Stimulated activated CD8-positive, alpha-beta memory T cell treated with anti-CD3 and anti-CD28 coated beads, Interleukin-2, amount 100 ng/mL, for 1 hour (primary cell): ENCODE measurements at places on chromosomes 7 and 10.

DNA sequence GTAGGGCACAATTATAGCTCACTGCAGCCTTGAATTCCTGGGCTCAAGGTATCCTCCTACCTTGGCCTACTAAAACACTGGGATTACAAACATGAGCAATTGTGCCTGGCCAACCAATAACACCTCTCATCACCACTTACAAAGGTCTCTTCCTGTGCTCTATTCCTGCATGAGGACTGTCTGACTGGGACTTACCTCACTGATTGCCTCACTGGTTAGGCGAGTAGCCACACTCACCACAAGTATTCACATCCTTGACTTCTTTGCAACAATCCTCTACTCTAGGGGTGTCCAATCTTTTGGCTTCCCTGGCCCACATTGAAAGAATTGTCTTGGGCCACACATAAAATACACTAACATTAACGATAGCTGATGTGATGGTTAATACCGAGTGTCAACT lies 22.6 kb upstream of the PDIA4 start:
- no peak for DNase-seq

- no peak for DNase-seq
Measured at GRCh38 chr10:120403109-120403508, 53.9 kb upstream of the PLPP4 start.

DNA sequence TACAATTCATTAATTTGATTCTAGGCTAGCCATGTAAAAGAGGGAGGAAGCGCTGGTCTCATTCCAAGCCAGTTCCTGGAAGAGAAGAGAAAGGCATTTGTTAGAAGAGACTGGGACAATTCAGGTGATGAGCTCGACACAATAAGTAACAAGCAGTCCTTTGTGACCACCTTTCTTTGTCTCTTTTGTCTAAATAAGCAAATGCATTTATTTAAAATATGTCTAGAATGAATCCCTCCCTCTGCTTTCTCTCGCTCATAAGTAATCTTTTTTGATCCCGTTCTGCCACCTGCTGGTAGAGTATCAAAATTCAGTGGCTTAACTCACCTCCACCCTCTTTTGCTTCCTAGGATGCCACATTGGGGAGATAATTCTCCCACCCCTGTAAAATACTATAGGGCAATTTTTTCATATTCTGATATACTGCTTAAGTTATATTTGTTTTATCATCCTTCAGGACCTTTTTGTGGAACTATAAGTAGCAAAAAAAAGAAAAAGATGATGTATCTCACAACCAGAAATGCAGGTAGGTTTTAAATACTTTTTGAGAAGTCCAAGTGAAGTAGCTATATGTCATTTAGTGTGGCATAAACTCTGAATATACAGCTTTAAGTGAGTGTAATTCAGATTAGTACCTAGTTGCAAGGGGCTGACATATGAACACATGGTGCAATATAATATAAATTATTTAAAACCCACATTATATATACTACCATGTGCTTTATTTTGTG lies 91.5 kb downstream of the GSDME start:
- DNase-seq = no peak

DNA sequence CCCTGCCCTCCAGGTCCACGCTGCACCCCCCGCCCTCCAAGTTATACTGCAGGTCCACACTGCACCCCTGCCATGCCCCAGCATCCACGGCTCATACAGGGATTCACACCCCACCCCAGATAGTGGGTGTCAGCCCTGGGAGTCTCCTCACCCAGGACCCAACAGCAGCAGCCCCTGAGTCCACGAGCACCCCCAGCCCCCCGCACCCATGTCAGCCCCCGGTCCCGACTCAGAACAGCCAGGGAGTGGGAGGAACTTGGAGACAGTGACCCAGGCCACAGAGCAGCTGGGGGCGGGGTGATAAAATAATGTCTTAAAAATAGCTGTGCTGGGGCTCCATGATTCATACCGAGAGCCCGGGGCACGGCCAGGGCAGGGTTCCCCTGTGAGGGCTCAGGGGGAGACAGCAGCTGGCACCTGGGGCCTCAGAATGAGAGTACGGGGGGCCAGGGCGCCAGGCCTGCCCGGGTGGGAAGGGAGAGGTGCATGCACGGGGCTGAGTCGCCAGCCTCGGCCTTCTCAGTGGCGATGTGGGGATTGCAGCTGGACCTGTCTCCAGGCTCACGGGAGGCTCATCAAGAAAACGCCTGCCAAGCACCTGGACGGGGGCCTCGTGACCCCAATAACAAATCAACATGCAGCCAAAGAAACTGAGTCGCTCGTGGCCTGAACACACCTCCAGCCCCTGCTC lies 29.8 kb downstream of the ADAP1 start:
- no peak for DNase-seq

DNA sequence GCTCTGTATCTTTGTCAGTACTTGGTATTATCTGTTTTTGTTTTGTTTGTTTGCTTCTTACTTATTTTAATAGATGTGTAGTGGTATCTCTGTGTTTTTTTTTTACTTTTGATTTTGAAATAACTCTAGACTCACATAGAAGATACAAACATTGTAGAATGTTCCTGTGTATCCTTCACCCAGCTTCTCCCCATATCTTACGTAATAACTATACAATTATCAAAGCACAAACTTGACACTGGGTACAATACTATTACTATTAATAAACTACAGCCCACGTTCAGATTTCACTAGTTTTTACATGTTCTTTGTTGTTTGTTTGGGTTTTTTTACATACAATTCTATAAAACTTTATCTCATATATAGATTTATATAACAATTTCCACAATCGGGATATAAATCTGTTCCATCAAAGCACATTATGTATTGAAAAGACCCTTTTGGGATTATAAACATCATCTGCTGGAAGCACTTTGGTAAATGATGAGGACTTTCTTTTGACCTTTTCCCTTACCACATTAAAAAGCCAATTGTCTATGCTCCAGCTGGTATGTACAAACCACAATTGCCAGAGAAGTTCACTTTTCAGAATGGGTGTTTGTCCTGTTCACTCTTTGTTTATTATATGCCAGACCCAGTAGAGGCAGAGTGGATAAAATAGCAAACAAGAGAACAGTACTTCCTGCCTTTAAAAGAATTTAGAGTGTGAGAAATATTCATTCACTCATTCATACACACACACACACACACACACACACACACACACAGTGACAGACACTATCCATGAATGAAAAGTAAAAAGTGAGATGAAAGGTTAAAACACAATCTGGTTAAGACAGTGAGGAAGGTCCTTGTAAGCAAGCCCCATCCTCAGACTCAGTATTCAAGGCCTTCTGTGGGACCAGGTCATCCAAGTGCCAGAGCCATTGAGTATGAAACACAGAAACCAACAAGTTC lies 113.0 kb downstream of the SGMS1 start:
- no peak for DNase-seq

DNA sequence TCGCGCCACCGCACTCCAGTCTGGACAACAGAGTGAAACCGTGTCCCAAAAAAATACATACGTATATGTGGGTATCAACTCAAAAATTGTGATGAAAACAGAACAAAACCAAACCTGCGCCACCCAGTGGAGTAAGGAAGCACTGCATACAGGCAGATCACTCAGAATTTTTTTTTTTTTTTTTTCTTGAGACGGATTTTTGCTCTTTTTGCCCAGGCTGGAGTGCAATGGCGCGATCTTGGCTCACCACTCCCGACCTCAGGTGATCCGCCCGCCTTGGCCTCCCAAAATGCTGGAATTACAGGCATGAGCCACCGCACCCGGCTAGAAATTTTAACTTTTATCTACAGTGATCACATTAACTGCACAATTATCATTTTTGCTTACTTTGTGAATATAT lies 9.1 kb upstream of the TMEM236 start:
- DNase-seq = peak; percentile 43

DNA sequence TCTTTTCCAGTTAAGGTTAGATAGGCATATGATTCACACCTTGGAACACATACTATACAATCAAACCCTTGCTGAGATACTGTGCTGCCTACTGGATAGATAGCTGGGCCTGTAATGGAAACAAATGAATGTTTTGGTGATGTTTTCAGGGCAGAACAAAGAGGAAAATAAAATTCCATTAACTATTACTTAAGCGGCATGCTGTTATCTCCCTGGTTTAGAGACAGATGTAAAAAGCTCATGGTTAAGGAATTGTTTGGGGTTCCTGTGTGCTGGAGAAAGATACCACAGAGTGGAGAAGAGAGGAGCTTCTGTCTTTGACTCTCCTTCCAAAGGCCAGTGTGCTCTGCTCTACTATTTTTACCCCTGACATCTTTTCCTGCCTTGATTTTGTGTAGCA lies 341.1 kb downstream of the PLXDC2 start:
- no peak for DNase-seq

DNA sequence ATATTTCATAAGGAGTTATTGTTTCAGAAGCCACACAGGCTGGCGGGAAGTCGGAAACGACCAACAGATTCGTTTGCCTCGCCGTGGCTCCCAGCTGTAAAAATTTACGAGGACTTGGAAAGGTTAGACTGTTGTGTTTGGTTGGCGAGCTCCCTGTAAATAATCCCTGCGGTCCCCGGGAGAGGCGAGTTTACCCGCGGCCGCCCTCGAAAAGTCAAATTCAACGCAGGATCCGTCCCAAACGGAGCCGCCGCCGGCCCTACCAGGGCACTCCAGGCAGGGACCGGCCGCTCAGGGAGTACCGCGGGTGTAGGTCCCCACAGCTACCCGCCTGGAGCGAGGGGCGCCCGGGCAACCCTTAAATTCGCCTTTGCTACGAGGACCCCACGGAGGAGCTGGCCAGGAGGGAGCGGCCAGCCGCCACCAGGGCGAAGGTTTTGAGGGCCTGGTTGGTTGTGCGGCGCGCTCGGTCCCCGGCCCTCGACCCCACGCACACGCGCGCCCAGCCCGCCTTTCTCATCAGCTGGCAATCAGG lies 726 bp upstream of the HOXA9 start:
- DNase-seq = no peak
